ENCODE measurements at places on chromosomes 6 and 20. TPM values are rescaled to one million over a fixed set of nuclear protein-coding genes. Genes with fewer than 3 reads are reported as not detected.

The CENPW gene
- 46.9 TPM for total RNA-seq

DNA sequence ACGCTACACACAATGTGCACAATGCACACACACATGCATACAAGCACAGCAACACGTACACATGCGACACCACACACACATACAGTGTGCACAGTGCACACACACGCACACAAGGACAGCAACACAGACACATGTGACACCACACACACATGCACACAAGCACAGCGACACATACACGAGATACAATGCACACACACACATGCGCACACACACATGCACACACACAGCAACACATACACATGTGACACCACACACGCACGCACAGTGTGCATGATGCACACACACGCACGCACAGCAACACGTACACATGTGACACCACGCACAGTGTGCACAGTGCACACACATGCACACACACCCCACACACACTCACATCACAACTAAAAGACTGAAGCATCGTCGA, 327.3 kb downstream of the THBS2 start:
- no peaks in the 10 kb centered on the region for H3K27me3 ChIP-seq
- no peak overlapping the region for H3K4me3 ChIP-seq
- no peaks in the 10 kb centered on the region for H3K36me3 ChIP-seq
- H3K27ac ChIP-seq = no peak overlapping the region
- no peaks in the 10 kb centered on the region for H3K4me1 ChIP-seq

The FAM83C gene
- total RNA-seq = not detected

The ZNF318 gene
- total RNA-seq = 15.2 TPM

The HLA-DQA1 gene
- total RNA-seq = 0.86 TPM

DNA sequence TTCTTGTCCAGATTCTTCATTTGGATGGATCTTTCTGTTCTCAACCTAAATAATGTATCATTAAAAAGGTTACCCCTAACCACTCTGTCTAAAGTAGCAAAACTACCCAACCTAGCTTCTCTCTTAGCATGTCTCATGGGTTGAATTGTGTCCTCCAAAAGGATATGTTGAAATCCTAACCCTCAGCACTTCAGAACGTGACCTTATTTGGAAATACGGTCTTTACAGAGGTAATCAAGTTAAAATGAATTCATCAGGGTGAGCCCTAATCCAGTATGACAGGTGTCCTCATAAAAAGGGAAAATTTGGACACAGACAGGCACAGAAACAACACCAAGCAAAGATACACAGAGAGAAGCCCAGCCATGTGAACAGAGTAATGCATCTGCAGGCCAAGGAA, 6.1 kb upstream of the FRK start:
- H3K36me3 ChIP-seq = no peaks in the 10 kb centered on the region
- H3K27ac ChIP-seq = no peak overlapping the region
- no peaks in the 10 kb centered on the region for H3K27me3 ChIP-seq

DNA sequence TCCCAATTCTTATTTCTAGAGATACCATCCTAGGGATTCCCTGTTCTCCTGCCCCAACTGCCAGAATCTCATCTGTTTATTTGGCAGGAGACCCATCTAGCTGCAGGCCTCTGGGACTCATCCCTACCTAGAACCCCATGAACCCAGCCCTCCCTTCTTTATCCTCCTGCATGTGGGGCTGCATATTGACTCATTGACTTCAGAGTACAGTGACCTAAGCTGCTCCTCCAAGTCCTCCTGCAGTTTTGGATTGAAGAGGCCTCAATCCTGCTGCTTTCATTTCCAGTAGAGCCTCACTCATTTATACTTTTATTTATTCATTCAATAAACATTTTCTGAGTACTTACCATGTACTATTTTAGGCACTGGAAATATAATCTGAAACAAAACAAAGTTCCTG, 11.6 kb downstream of the TMEM200A start:
- no peak overlapping the region for H3K27ac ChIP-seq
- no peaks in the 10 kb centered on the region for H3K27me3 ChIP-seq
- DNase-seq = no peak
- H3K36me3 ChIP-seq = no peaks in the 10 kb centered on the region

DNA sequence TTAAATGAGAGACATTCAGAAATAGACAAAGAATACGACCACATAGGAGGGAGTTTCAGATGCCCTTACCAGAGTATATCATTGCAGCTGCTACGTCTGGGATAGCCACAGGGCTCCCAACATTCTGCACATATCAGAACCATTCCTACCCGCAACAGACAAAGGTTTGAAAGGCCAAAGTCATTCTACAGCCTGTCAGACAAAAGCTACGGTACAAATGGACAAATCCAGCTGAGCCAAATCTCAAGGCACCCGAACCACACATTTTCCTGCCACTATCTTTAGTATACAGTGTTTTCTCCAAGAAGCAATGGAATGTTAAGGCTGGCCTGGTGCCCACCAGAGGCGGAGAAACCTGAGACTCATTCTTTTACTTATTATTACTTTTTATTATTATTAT, 30.5 kb upstream of the LYRM2 start:
- no peaks in the 10 kb centered on the region for H3K27me3 ChIP-seq
- no peaks in the 10 kb centered on the region for H3K4me1 ChIP-seq
- H3K27ac ChIP-seq = no peak overlapping the region
- H3K36me3 ChIP-seq = peaks cover 52% of the 10 kb centered on the region
- no peak for DNase-seq
- no peak overlapping the region for H3K4me3 ChIP-seq

DNA sequence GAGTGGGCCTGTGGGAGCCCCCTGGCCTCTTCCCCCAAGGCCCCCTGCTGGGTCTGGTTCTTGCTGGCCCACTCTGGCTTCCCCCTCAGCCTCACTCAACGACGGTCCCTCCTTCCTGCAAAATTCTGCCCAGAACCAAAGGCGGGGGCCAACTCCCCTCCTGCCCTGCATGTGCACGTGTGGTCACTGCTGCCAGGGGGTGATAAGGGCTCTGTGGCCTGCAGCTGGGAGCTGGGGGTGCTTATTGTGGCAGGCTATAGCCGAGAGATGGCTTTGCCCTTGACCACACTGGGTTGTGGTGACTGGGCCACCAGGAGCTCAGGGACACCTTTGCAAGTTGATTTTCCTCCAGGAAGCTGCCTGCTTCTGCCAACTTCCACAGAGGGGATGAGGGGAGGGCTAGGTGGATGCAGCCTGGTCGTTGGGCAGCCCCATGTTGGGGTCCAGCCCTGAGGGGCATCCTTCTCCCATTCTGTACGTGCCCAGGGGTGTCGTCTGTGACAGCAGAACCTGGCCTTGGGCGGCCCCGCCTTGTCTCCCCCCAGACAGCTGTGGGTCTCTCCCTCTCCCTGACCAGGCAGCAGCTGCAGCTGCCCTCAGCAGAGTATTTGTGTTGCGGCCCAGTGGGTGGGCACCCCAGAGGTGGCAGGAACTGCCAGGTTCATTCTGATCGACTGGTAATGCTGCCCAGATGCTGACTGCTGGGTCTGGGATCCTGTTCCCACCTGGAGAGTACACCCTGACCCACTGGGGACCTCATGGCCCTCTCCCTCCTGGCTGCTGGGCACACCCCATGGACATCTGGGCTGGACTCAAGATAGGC, 5.6 kb downstream of the TCEA2 start:
- H3K27ac ChIP-seq = no peak overlapping the region
- no peaks in the 10 kb centered on the region for H3K36me3 ChIP-seq
- no peak for DNase-seq
- no peak overlapping the region for H3K4me3 ChIP-seq

GRCh38 chr20:45293041-45294002, 13.3 kb upstream of the RBPJL start:
- H3K4me1 ChIP-seq = peaks cover 12% of the 10 kb centered on the region
- peak overlapping the region; percentile 23 for H3K27ac ChIP-seq
- no peaks in the 10 kb centered on the region for H3K36me3 ChIP-seq
- peak overlapping the region; percentile 32 for H3K4me3 ChIP-seq

DNA sequence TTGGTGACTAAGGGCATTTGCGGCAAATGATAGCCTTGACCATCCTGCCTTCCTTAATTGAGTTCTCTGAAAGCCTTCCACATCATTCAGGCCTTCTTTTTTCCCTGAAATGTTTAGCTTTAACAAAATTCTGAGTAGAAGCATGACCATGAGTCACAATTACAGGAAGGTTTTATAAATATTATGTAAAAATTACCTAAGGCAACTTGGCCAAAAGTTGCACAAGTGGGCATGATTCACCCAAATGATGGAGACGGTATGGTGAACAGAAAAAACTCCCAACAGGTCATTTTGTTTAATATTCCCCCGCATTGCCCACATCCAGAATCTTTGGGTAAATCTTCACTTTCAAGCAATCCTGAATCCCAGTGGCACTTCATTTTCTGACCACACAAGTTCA, 37.0 kb downstream of the MC3R start:
- H3K36me3 ChIP-seq = no peaks in the 10 kb centered on the region
- no peak for DNase-seq
- peaks cover 13% of the 10 kb centered on the region for H3K27me3 ChIP-seq
- H3K4me1 ChIP-seq = no peaks in the 10 kb centered on the region

- H3K4me1 ChIP-seq = no peaks in the 10 kb centered on the region
- H3K27ac ChIP-seq = no peak overlapping the region
- no peaks in the 10 kb centered on the region for H3K36me3 ChIP-seq
- DNase-seq = no peak
Observed at GRCh38 chr6:76592566-76592965, 520.1 kb upstream of the IMPG1 start.

GRCh38 chr6:56953597-56954402, 1.1 kb upstream of the BEND6 start:
- H3K36me3 ChIP-seq = peaks cover 38% of the 10 kb centered on the region
- peak overlapping the region; percentile 99 for H3K27ac ChIP-seq
- no peaks in the 10 kb centered on the region for H3K27me3 ChIP-seq
- peak overlapping the region; percentile 88 for H3K4me3 ChIP-seq
- H3K4me1 ChIP-seq = peaks cover 12% of the 10 kb centered on the region
- no peak for DNase-seq

The LINC00237 gene
- total RNA-seq = not detected

The UBE2V1 gene
- total RNA-seq = 114 TPM

- H3K4me1 ChIP-seq = no peaks in the 10 kb centered on the region
- H3K4me3 ChIP-seq = no peak overlapping the region
- H3K27ac ChIP-seq = no peak overlapping the region
- H3K36me3 ChIP-seq = no peaks in the 10 kb centered on the region
Observed at GRCh38 chr6:80376411-80376810, 269.9 kb downstream of the BCKDHB start.

The KCNB1 gene
- 0.79 TPM for total RNA-seq

DNA sequence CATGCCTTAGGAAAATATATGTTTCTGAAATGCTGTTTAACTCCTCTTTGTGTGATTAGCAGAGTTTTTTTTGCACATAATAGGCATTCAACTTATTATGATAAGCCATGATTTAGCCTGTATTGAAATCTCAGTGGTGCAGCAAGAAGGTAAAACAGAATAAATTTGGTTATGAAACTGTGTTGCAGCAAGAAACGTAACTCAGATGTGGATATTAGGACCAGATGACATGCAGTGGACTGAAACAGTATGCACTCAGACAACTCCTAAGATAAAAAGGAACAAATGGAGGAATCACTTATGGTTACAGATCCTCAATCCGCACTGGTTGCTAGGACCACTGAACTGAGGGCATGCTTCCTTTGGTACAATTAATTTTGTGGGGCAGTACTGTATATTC, 254.2 kb upstream of the HSF2 start:
- no peak overlapping the region for H3K4me3 ChIP-seq
- H3K36me3 ChIP-seq = no peaks in the 10 kb centered on the region
- no peak for DNase-seq

DNA sequence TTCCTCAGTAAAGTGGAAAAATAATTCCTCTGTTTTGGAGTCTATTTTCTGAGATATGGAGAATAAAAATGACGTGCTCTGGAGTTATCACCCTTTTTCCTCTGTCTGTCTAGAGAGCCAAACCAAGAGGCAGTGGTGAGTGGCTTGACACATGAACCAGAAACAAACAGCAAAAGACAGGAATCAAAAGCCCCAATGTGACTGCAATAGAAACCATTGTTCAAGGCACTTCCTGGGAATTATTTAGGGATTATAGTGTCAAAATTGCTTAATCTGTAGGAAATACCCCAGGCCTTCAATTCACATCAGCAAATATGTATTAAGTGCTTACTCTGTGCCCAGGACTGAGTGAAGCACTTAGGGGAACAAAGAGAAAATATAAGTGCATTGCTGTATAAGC, 560.4 kb upstream of the JAG1 start:
- H3K4me1 ChIP-seq = peaks cover 11% of the 10 kb centered on the region
- no peak overlapping the region for H3K4me3 ChIP-seq
- no peaks in the 10 kb centered on the region for H3K36me3 ChIP-seq
- no peak overlapping the region for H3K27ac ChIP-seq
- H3K27me3 ChIP-seq = no peaks in the 10 kb centered on the region

DNA sequence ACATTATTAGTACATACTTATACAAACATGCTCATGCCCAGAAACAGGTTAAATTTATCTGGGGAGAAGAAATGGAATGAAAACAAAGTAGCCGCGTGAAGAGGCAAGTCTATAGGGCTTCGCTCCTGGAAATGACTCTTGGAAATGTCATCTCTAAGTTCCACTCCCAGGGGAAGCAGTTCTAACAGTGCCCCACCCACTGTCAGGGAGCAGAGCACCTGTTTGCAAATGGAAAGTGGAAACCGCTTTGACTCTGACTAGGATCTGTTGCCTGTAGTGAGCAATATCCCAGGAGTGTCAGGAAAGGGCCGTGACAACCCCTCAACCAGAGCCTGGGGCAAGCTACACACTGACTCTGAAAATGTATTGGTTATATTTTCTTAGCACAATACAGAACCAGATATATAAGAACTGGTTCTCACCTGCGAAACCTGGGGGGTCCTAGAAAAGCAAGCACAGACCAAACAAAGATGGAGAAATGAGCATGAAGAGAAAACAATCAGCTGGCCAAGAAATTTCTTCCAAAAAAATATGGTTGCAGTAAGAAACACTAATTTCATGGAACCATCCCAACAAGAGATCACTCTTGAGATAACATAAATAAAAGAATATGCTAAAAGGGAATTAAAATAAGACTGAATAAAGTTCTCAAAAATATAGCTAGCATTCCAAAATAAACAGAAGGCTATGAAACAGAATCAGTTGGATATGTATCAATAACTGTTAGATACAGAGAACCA, 47.5 kb upstream of the CRISP1 start:
- H3K4me1 ChIP-seq = no peaks in the 10 kb centered on the region
- no peaks in the 10 kb centered on the region for H3K36me3 ChIP-seq
- DNase-seq = no peak
- H3K27ac ChIP-seq = no peak overlapping the region

The STX11 gene
- 0.69 TPM for total RNA-seq

GRCh38 chr20:41331731-41332130, 8.9 kb upstream of the LPIN3 start:
- H3K4me3 ChIP-seq = no peak overlapping the region
- peaks cover 7% of the 10 kb centered on the region for H3K4me1 ChIP-seq
- no peaks in the 10 kb centered on the region for H3K27me3 ChIP-seq
- DNase-seq = no peak
- H3K36me3 ChIP-seq = no peaks in the 10 kb centered on the region
- no peak overlapping the region for H3K27ac ChIP-seq

GRCh38 chr6:140041056-140041455, 666.6 kb upstream of the CITED2 start:
- no peak overlapping the region for H3K4me3 ChIP-seq
- H3K27me3 ChIP-seq = no peaks in the 10 kb centered on the region
- DNase-seq = no peak
- H3K36me3 ChIP-seq = no peaks in the 10 kb centered on the region

The PDE7B gene
- total RNA-seq = 0.61 TPM

The RAET1G gene
- 0.37 TPM for total RNA-seq

The JARID2 gene
- 23.6 TPM for total RNA-seq
